ENCODE measurements at places on chromosomes 4 and X.

DNA sequence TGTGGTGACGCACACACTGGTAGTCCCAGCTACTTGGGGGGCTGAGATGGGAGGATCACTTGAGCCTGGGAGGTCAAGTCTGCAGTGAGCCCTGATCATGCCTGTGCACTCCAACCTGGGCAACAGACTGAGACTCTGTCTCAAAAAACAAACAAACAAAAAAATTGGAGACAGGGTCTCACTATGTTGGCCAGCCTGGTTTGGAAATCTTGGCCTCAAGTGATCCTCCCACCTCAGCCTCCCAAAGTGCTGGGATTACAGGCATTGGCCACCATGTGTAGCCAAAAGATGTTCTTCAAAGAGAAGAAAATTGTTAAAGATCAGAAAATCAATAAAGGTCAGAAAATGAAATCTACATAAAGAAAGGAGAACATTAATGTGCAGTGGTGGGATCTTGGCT, 41.7 kb upstream of the ABCG2 start:
- ATAC-seq = no peak

- ATAC-seq = no peak
These were observed 34.0 kb upstream of the CYBB start for GRCh38 chrX:37745835-37746217.

- ATAC-seq = no peak
These were observed 136.8 kb downstream of the RAPGEF2 start for GRCh38 chr4:159239629-159240028.

- no peak for ATAC-seq
These were observed 50.9 kb downstream of the REPS2 start for GRCh38 chrX:16997313-16997712.

GRCh38 chr4:159178151-159178546, 75.3 kb downstream of the RAPGEF2 start:
- no peak for ATAC-seq

GRCh38 chr4:151407466-151408379, 1.3 kb upstream of the FHIP1A start:
- ATAC-seq = no peak

- no peak for ATAC-seq
These were observed 84.2 kb downstream of the HPRT1 start for GRCh38 chrX:134544135-134544512.
